ENCODE measurements at places on chromosomes 3 and 15. TPM values are rescaled to one million over a fixed set of nuclear protein-coding genes. Genes with fewer than 3 reads are reported as not detected.

The SLC22A13 gene
- total RNA-seq, result not detected

The ADAMTS17 gene
- not detected for total RNA-seq

The TMEM207 gene
- not detected for total RNA-seq

The CAMKV gene
- total RNA-seq, result 0.37 TPM

The CPOX gene
- 8.8 TPM for total RNA-seq

The IDH3A gene
- 128 TPM for total RNA-seq

The SLC6A6 gene
- total RNA-seq, result 44.6 TPM

The GOLGA6L2 gene
- not detected for total RNA-seq

The ATP11B gene
- total RNA-seq, result 87.9 TPM

The DTX3L gene
- 0.94 TPM for total RNA-seq

The GOLGA6L25 gene
- not detected for total RNA-seq

The CYP1A1 gene
- 0.29 TPM for total RNA-seq

The ARHGEF26 gene
- total RNA-seq, result 0.35 TPM

The PCBP4 gene
- total RNA-seq, result 14.4 TPM

The UBE3A gene
- total RNA-seq, result 164 TPM

DNA sequence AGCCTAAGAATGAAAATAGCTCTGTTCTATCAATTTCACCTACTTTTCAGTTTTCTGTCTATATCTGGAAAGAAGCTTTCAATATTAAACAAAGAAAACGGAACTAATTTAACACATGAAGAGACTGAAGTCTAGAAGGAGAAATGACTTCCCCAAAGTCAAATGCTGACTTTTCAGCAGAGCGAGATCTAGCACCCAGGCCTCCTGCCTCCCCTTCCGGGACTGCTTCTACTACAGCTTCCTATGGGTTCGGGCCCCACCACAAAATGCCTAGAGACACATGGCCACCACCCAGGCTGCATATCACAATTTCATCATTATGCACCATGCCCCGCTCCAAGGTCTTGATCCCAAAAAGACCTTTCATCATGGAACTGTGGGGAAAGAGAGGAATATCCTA lies 104.5 kb downstream of the SST start:
- DNase-seq, result no peak

DNA sequence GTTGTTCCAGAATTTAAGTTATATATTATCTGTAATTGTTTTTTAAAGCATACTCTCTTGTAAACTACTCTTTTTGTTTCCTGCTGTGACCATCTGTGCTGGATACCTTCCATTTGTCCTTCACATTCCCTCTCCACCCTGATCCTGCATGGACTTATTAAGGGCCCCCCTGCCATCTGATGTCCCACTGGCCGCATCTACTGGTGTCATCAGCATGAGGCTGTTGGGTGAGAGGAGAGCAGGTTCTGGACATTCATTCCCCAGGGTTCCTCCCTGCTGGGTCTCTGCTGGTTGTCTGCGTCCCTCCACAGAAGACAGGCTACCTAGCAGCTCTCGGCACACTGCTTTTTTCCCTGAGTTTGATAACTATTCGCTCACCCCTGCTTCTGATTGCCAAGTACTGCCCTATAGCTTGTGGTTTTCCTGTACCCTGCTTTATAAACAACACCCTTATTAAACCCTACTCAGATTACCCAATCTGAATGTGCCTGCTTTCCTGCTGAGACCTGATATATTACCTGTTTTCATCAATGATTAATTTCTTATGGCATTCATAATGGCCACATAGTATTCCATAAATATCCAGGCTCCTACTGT lies 7.7 kb downstream of the CMTM8 start:
- DNase-seq, result no peak

- no peak for DNase-seq
Observed at GRCh38 chr15:39014682-39015081, 450.1 kb upstream of the RASGRP1 start.

GRCh38 chr3:192844836-192845525 lies 72.7 kb downstream of the MB21D2 start:
- DNase-seq, result no peak

GRCh38 chr3:52057812-52058495 lies 1.6 kb upstream of the DUSP7 start:
- peak; percentile 36 for DNase-seq

DNA sequence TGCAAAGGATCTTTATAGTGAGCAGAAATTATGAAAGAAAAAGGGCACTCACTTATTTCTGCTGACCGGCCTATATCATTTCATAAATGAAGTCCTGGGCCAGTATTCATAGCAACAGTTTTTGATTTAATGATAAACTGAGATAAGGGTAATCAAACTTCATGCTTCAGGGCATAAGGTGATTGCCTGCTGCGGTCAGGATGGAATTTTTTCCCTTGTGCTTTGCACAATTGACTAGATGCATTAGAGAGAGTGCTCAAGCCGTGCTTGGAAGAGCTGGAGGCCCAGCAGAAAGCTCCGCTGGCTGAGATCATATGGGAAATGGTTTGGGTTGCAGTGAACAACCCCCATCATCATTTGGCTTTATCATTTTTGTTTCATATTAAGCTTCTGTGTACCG lies 10.4 kb downstream of the SEMA6D start:
- no peak for DNase-seq

- DNase-seq, result no peak
Observed at GRCh38 chr15:80840182-80841130, 61.3 kb downstream of the CEMIP start.

GRCh38 chr15:68224546-68225250 lies 4.8 kb downstream of the CLN6 start:
- DNase-seq, result peak; percentile 79

- DNase-seq, result no peak
Observed at GRCh38 chr15:89198934-89199333, 22.4 kb downstream of the RLBP1 start.

GRCh38 chr3:29167180-29167579 lies 113.7 kb upstream of the RBMS3 start:
- no peak for DNase-seq

GRCh38 chr3:139770577-139770976 lies 92.8 kb upstream of the NMNAT3 start:
- DNase-seq, result no peak

DNA sequence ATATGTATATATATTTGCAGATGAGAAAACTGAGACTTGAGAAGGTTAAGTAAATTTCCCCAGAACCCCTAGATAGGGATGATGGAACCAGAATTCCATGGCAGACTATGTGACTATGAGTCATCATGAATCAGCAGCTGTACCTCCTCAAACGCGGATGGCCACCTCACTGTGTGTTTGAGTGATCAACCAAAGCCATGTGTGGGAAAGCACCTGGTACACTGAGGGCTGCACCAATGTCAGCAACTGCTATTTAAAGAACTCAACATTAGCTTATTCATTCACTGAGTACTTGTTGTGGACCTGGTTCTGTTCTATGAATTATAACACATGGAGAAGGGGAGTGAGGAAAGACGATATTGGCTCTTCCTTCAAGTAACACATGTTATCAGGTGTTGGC lies 377.0 kb downstream of the GAP43 start:
- DNase-seq, result no peak

- no peak for DNase-seq
Observed at GRCh38 chr15:36594556-36595090, 15.2 kb downstream of the CDIN1 start.

GRCh38 chr15:101128221-101129015 lies 123.4 kb downstream of the CHSY1 start:
- DNase-seq, result no peak

DNA sequence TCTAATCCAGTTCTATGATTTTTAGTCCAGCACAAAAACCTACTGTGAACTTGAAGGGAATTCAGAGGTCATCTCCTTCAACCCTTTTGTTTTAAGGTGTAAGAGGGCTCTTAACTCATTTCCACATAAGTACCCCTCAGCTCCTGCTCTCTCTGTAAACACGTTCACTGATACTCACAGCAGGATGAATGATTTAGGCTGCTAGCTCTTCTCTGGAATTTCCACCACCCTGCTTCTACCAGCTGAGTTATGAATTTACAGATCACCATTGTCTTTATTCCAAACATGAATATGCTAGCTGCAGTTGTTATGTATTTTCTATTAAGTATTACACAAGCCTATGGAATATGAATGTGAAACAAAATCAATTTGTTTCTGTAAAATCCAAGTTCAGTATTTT lies 101.3 kb upstream of the NANOGP8 start:
- DNase-seq, result no peak

- DNase-seq, result no peak
Observed at GRCh38 chr15:49669288-49669687, 48.4 kb downstream of the DTWD1 start.

DNA sequence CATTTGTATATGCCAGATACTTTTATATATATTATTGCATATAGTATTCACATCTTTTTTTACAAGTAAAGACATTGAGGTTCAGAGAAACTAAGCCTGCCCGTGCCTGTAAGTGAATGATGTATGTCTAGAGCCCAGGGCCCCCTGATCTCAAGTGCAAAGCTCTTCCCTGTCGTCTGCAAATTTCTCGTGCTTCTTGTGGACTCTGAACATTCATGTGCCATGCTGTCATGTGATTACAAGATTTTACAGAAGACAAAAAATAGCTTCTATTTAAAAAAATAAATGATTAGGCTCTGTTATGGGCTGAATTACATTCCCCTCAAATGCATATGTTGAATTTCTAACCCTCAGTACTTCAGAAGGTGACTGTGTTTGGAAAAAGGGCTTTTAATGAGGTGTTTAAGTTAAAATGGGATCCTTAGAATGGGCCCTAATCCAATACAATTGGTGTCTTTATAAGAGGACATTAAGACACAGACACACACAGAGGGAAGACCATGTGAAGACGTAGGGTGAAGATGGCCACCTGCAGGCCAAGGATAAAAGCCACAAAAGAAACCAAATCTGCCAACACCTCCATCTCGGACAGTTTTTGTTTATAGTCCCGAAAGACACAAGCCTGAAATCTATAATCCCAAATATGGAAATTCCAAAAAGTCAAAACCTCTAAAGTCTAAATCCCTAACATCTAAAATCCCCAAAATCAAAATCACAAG lies 3.9 kb upstream of the MASP1 start:
- DNase-seq, result no peak

GRCh38 chr3:108036401-108036800 lies 54.4 kb downstream of the CD47 start:
- DNase-seq, result no peak

GRCh38 chr15:62969442-62970089 lies 73.0 kb upstream of the TPM1 start:
- DNase-seq, result no peak

DNA sequence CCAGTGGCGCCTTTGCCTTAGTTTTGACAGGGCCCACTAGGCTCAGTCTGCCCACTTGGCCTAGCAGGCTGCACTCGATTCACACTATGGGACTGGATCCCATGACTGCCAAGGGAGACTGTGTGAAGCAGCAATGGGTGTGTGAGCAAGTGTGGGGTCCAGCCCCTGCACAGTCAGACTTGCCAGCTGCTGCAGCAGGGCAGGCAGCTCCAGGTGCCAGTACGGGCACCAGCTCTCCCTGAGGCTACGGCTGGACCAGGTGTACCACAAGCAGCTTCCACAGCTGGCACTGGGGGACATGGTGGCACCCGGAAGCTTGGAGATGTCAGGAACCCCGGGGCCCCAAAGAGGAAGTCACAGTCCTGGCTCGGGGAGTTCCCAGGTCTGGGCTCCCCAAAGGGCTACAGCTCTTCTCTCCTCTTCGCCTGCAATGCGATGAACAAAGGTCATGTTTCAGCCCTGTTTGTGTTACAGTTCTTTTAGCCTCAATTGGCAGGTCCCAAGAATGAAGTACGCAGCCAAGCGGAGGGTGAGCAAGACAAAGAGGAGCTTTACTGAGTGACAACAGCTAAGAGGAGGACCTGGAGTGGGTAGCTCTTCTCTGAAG lies 67.1 kb downstream of the PIK3CB start:
- no peak for DNase-seq

DNA sequence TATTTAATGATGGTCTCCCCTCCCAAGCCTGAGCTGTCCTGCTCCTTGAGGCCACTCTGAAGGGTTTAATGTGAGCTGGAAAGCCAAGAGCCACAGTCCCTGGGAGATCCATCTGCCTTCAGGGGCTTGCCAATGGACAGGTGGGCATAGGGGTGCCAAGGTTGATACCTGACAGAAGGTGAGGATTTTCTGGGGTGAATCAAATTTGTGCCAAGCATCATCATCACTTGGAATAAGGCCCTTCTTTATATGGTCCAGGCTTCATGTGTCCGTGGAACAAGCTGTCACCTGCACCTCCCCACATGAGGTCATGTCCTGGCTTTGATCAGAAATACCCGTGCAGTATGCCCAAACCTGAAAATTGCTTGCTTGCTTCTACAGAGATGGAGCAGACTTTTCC lies 71.9 kb upstream of the CTNNB1 start:
- DNase-seq, result no peak

DNA sequence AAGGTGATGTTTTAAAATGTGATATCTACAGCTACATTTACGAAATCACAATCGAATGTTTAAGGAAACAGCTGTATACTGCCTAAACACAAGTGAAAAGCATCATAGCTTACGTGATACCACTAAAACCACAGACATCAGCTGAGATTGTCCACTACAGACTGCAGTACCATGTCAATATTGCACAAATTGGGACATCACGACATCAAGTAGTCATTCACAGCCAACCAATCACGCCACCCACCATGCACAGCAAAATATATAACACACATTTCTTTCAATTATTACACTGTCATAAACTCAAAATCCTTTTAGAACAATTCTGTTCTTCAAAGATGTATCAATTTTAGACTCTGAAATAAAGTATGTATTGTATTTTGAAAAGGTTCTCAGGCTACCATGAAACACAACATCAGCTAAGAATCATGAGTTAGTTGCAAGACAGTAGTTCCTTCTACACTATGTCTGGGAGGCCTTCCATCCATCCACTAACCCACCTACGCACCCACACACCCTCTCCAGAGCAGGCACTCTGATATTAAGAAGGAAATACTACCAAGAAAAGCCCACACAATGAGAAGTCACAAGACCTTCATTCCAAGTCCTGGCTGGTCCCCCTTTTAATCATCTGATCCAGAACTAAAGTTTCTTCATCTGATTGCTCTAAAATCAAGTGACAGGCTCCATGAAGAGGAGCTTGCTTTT lies 3.1 kb downstream of the DMXL2 start:
- no peak for DNase-seq

GRCh38 chr3:3066378-3066777 lies 43.8 kb downstream of the IL5RA start:
- DNase-seq, result no peak

DNA sequence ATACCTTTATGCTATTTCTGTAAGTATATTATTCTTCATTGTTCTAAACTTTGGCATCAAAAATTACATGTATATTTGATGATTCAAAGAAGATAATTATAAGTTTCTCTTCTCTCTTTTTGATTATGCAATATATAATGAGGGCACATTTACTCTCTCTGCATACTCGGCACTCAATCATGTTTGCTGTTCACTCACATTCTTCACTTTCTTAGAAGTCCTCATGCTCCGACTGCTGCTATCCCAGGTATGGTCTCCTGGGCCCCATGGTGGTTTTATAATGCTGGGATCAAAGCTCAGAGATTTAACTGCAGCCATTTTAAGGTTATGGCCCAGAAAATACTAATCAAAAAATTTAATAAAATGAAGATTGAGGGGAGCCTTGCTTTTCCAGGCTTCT lies 529.7 kb upstream of the IL12A start:
- no peak for DNase-seq

DNA sequence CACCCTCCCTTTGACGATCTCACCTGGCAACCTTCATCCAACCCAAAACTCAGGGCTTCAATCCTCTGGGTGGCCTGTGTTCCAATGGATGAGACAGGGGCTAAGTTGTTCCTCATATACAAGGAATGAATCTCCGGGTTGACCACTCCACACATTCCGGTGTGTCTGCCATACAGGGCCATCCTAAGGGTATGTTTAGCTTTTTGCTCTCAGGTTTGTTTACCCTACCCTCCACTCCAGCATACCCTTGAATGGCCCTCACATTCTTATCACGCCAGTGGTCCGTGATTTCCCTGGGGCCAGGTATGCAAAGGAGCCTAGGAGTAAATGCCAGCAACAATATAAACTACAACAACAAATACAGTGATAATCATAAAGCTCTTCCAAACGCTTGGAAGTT lies 45.7 kb upstream of the VGLL3 start:
- no peak for DNase-seq
